DMS53 (cell line): ENCODE measurements at places on chromosomes 3 and 15.
A peak's percentile ranks its signal among the peaks of the same experiment; 100 is the strongest.

- DNase-seq, result no peak
Observed at GRCh38 chr3:128994173-128994512, 267 bp upstream of the CFAP92 start.

GRCh38 chr3:120429921-120430361 is 20.9 kb downstream of the FSTL1 start:
- no peak for DNase-seq

GRCh38 chr3:190558796-190559195 is 44.9 kb downstream of the IL1RAP start:
- DNase-seq, result no peak

DNA sequence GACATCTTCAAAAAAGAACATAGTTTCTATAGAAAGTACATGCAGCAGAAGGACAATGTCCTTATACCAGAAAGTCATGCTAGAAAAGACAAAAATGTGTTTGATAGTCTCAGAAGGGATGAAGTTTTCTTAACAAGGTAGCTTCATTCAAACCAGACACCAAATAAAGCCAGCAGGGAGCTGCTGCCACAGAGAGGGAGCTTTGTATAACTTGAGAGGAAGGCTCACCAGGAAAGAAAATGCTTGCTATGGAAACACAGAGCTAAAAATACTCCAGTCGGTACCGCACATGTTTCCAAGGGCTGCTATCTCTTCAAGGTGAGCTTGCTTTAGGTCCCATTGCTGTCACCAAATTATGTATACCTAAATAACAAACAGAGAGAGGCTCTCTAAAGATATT is 1074.8 kb upstream of the ALCAM start:
- DNase-seq, result no peak

DNA sequence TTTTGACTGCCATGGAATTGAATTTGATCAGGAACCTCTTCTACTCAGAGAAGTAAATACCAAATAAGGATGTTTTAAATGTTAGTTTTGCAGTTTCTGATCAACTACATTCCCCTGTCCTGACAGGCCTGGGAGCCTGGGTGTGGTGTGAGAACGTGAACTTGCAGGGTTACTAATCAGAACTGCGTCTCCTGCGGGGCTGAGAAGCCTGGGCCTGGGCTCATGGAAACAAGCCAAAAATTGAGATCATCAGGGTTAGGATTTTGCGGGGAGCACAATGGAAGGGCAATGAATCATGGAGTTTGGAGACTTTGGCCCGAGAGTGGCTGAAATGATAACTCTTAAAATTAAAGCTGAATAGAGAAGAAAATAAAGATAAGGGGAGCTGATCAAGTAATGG is 47.8 kb upstream of the C3orf70 start:
- no peak for DNase-seq

- DNase-seq, result peak; percentile 46
Observed at GRCh38 chr3:89145995-89146394, 38.6 kb downstream of the EPHA3 start.

DNA sequence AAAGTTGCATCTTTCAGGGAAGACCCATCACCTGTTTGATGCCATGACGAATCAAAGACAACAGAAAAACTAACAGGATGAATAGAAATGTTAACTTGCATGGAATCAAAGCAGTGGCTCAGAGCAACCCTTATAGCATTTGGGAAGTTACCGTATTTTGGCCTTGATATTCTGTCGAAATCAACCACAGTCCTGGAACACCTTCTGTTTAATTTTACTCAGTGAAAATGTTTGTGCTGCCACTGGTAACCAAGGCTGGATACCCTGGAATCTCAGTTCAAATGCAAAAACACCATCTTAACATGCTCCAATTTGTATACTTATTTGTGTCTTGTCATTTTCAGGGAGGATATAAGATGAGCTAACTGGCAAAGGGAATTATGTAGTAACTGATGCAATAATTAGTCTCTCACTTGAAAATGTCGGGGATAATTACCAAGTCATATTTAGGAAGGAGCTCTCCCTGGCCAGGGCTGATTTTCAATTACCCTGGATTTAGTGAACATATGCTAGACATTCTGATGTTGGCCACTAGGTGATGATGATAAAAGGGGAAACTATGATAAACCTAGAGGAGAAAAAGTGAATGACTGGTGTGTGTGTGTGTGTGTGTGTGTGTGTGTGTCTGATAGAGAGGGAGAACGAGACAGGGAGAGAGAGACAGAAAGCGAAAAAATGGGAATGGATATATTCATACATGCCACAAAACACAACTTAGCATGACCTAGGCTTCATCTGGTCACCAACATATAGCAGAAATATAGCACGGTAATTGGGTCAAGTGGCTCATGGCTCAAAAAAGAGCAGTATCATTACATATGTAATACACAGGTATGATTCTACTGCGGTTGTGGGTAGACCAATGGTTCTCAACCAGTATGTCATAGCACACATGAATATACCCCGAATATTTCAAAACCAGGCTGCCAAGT is 19.0 kb upstream of the PRICKLE2 start:
- DNase-seq, result peak; percentile 23

- DNase-seq, result no peak
Observed at GRCh38 chr3:190848870-190849269, 13.6 kb downstream of the GMNC start.

DNA sequence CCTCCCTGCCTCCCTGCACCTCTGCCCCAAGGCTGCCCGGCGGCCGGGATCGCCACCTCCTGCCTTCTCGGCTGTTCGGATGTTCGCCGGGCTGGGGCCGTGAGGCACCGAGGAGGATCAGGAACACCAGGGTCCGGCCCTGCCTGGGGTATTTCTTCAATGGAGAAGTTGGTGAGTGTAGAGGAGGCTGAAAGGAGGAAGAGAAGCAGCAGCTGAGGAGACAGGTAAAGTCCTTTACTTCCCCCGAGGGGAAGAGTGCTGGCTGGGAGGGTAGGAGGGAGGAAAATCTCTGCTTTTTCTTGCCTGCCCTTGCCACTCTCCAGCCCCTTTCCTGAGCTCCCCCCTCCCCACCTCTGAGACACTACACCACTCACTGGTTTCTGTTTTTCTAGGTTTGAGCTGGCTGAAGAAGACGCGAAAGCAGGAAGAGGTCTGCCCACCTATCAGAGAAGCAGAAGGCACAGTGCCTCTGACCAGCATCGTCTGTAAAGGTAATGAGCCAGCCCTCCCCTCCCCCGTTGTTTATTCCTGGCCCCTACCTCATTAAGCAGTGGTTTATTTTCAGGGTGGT is 519 bp downstream of the ASB7 start:
- DNase-seq, result peak; percentile 65

DNA sequence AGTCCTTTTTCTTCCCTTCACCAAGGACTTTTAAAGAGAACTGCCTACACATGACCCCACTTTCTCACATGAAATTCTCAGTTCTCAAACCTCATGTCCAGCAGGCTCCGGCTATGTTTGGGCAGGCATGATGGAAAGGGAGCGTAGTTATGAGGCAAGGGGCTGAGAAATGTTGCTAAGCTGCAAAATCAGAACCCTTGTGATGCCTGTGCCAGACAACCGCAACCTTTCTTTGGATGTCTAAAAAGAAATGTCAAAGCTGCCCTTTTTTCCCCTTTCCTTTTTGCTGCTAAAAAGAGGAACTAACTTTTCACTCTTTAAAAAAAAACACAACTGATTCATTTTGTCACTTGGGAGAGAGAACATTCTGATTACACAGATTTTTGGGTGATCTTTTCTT is 19.2 kb downstream of the GNB4 start:
- DNase-seq, result no peak

- DNase-seq, result no peak
Observed at GRCh38 chr3:149314807-149315578, 18.4 kb downstream of the TM4SF18 start.

GRCh38 chr3:82030916-82031315 is 269.5 kb upstream of the GBE1 start:
- no peak for DNase-seq

GRCh38 chr3:69011096-69011730 is 2.3 kb downstream of the EOGT start:
- no peak for DNase-seq
